ENCODE measurements at places on chromosomes 1 and 21. TPM values are rescaled to one million over a fixed set of nuclear protein-coding genes. Genes with fewer than 3 reads are reported as not detected.

DNA sequence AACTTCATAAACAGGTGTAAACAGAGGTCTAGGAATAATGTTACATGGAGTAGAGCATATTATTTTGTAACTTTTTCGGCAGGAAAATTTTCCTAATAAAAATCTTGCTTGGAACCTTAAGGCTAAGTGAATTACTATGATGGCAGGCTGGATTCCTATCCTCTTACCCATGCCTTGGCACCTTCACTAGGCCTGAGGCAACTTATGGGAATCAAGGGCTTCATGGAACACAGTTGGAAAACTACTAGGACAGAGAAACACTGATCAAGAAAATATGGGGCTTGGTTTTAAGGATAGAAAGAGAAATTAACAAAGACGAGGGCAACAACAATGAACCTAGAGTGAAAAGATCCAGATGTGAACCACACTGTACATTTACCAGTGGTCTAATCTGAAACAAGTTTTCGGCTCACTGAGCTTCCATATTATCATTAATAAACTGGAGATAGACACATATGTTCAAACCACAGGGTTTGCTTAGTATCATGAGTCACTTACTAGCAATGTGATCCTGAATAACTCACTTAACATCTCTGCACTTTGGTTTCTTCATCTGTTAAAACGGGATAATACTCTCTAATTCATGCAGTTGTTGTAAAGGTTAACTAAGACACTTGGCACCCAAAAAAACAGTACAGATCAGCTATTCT lies 68.5 kb downstream of the GPATCH2 start:
- no peaks in the 10 kb centered on the region for H3K36me3 ChIP-seq
- H3K4me3 ChIP-seq: no peak overlapping the region
- H3K27ac ChIP-seq: no peak overlapping the region
- DNase-seq: no peak
- no peaks in the 10 kb centered on the region for H3K27me3 ChIP-seq

- no peak for DNase-seq
- no peaks in the 10 kb centered on the region for H3K27me3 ChIP-seq
- H3K36me3 ChIP-seq: no peaks in the 10 kb centered on the region
- no peak overlapping the region for H3K4me3 ChIP-seq
- H3K27ac ChIP-seq: no peak overlapping the region
Observed at GRCh38 chr1:78475888-78476610, 14.7 kb upstream of the PTGFR start.

GRCh38 chr1:106960412-106960811 lies 96.1 kb upstream of the PRMT6 start:
- no peak for DNase-seq
- no peak overlapping the region for H3K27ac ChIP-seq
- H3K27me3 ChIP-seq: no peaks in the 10 kb centered on the region
- no peaks in the 10 kb centered on the region for H3K4me1 ChIP-seq
- H3K4me3 ChIP-seq: no peak overlapping the region

DNA sequence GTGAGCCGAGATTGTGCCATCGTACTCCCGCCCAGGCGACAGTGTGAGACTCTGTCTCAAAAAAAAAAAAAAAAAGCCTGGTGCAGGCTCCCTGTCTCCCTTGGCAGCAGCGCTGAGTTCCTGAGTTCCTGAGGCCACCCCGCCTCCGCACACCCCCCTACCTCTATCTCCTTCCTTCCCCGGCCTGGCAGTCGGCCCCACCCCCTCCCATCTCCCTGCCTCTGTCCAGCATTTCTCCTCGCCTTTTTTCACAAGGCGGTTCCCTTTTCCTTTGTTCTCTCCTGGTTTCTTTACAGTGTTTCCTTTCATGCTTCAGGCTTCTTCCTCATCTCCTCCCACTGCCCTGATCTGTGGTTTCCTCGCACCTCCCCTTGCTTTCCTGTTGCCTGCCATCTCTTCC lies 2.7 kb downstream of the RORC start:
- H3K36me3 ChIP-seq: no peaks in the 10 kb centered on the region
- H3K4me1 ChIP-seq: peaks cover 50% of the 10 kb centered on the region
- no peak overlapping the region for H3K4me3 ChIP-seq

DNA sequence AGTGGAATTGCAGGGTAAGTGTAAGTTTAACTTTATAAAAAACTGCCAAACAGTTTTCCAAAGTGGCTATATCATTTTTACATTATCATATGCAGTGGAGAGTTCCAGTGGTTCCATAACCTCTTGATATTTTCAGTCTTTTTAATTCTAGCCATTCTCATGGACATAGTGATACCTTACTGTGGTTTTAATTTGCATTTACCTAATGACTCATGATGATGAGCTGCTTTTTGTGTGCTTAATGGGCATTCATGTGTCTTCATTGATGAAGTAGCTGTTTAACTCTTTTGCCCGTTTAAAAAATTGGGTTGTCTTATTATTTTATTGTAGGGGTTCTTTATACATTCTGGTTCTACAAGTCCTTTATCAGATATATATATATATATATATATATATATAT lies 29.4 kb downstream of the SNX27 start:
- no peak for DNase-seq
- peaks cover 9% of the 10 kb centered on the region for H3K36me3 ChIP-seq
- H3K4me1 ChIP-seq: peaks cover 9% of the 10 kb centered on the region
- H3K27me3 ChIP-seq: no peaks in the 10 kb centered on the region

DNA sequence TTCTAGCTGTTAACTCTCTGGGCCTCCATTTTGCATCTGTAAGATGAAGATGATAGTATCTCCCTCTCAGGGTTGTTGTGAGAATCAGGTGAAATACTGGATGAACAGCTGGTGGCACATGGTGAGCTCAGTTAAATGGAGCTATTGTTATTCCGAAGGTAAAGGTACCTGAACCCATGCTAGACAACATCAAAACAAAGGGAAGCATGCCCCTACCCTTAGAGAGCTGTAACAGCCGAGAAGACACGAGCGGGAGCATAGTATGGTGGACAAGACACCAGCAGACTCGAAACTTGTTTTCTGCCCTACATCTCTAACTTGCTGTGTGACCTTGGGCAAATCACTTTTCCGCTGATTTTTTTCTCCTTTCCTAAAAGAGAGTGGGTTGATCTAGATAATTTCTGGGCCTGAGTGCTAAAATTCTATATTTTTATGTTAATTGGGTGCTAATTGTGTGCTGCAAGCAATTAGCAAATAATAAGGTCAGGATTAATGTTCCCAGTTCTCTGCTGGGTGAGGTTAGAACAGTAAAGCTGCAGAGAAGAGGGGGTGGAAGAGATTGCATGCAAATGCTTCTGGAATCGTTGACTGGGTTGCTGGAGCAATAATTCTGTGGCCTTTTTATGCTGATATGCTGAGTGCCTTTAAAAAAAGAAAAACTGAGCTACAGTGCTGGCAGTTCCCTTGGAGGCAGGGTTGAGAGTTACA lies 10.8 kb downstream of the TMEM200B start:
- DNase-seq: no peak
- peaks cover 83% of the 10 kb centered on the region for H3K36me3 ChIP-seq
- H3K4me3 ChIP-seq: no peak overlapping the region
- H3K27me3 ChIP-seq: no peaks in the 10 kb centered on the region

DNA sequence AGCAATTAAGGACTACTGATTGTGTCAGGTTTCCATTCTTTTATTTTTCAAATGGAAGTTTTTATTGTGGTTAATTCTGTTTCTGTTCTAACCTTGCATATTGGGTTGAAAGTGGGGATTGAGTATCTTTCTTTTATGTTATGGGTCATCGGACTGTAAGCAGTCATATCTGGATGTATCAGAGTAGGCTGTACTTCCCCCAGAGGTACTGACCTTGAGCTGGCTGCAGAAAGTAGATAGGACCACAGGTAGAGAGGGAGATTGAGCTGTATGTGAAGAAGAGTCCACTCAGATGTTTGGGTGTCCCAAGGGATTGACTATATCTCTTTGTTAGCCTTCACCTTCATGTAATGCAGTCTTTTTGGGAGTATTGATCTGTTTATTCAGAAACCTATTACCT lies 20.5 kb upstream of the ALG14 start:
- no peak overlapping the region for H3K27ac ChIP-seq
- H3K4me3 ChIP-seq: no peak overlapping the region
- H3K4me1 ChIP-seq: no peaks in the 10 kb centered on the region
- H3K27me3 ChIP-seq: no peaks in the 10 kb centered on the region

- H3K4me3 ChIP-seq: no peak overlapping the region
- no peak overlapping the region for H3K27ac ChIP-seq
- H3K36me3 ChIP-seq: no peaks in the 10 kb centered on the region
- no peak for DNase-seq
Observed at GRCh38 chr1:170096806-170097340, 22.4 kb upstream of the KIFAP3 start.

GRCh38 chr1:221429264-221429663 lies 312.6 kb downstream of the DUSP10 start:
- H3K4me1 ChIP-seq: no peaks in the 10 kb centered on the region
- no peak overlapping the region for H3K27ac ChIP-seq
- no peaks in the 10 kb centered on the region for H3K27me3 ChIP-seq
- no peak overlapping the region for H3K4me3 ChIP-seq
- DNase-seq: no peak

PSEN2 gene
- 26.9 TPM for total RNA-seq

ZBTB17 gene
- total RNA-seq: 24.3 TPM

LCA5L gene
- total RNA-seq: 2.4 TPM

FAM163A gene
- not detected for total RNA-seq

CCDC17 gene
- 1.2 TPM for total RNA-seq
